NCI-H1105 (cell line): ENCODE measurements at places on chromosomes 3 and 15.
A peak's percentile ranks its signal among the peaks of the same experiment; 100 is the strongest.

- no peak for DNase-seq
Observed at GRCh38 chr3:39154280-39155021, 1.1 kb upstream of the CSRNP1 start.

- DNase-seq = no peak
Observed at GRCh38 chr3:69051756-69052471, at the start of gene TMF1. TSS of gene TMF1 (minus strand) at chr3:69052333. CDS start at chr3:69052086, 247 bp downstream.

DNA sequence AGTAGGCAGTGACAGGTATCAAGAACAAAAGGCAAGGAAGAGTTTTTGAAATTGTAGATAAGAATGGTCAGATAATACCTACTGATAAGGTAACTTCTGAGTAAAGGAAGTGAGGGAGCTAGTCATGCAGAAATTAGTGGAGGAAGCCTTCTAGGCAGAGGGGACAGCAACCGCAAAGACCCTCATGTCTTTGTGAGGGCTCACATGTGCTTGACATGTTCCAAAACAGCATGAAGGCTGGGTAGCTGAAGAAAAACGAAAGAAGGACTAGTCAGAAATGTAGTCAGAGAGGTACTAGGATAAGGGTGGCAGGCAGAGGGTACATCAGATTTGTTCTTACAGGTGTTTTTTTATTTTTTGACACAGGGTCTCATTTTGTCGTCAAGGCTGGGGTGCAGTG is 5.3 kb downstream of the SIN3A start:
- no peak for DNase-seq

- no peak for DNase-seq
Observed at GRCh38 chr3:30770387-30770786, 124.1 kb downstream of the GADL1 start.

DNA sequence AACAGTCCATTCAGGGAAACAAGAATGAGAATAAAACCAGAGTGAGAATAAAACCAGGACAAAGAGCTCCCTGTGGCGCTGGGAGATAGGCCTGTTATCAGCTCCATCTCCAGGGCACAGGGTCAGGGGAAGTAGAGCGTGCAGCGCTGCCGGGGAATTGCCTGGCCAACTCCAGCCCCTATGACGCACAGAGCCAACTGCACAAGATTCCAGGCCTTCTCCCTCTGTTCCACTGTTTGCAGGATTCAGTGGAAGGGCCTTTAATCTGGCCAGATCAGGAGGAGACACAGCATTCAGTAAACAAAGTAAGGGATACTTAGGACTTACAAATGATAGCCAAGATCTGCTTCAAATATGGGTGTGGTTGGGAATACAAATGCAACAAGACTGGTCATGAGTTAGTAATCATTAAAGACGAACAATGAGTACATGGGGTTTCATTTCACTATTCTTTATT is 49.4 kb downstream of the ITGB5 start:
- no peak for DNase-seq

DNA sequence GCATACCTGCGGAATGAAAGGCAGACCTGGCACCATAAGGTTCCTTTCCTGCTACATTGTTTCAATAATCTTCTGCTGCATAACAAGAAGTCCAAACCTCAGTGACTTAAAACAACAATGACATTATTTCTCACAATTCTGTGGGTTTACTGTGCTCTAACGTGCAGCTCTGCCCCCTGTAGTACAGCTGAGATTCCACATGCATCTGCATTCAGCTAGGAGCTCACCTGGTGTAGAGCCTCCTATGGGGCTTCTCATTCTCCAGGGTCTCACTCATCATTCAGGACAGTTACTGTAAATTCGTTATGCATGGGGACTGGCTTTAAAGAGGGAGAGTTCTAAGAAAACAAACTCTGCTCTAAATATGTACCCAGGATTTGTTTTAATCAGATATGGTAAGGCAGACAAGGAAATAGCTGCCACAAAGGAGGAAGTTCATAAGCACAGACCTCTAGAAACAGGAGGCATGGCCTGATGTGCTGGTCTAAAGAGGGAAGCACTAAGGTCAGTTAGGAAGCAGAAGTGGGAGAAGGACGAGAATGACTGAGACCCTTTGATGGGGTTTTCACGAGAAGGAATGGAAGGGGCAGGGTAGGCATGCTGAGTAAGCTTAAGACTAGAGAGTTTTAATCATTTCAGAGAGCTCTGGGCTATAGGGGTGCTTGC is 347.0 kb downstream of the NEK10 start:
- no peak for DNase-seq

DNA sequence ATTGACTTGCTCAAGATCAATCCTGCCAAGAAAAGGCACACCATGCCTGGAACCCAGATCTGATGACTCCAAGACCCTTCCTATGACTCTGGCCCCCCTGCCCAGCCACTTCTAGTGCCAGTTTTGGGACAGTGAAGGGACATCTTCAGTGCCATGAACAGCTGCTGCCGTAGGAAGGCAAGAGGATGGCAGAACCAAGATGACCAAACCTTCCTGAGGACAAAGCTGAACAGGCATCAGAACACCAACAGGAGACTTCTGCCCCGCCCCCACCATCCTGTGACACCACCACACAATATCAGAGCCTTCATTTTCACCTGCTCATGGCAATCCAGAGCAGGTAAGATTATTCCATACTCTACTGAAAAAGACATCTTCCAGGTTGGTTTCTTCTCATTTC is 33.0 kb downstream of the ZNF445 start:
- no peak for DNase-seq

- DNase-seq = peak; percentile 88
Observed at GRCh38 chr15:57527382-57528091, 64.2 kb upstream of the MYZAP start.

DNA sequence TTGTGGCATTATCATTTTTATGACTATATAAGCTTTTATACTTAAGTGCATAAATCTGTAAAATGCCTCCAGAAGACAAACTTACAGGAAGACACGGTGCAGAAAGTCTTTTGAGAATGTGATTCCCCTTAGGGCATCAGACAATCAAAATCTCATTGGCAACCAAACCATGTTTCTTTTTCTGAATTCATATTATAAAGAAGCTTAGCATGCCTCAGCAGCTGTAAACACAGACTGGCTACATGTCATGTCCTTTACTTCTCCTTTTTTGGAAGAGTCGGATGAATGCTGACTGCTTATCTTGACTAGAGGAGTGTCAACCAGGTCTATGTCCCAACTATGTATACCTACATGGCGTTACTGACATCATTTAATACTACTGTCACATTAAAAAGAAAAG is 150.1 kb downstream of the PLD1 start:
- DNase-seq = no peak

DNA sequence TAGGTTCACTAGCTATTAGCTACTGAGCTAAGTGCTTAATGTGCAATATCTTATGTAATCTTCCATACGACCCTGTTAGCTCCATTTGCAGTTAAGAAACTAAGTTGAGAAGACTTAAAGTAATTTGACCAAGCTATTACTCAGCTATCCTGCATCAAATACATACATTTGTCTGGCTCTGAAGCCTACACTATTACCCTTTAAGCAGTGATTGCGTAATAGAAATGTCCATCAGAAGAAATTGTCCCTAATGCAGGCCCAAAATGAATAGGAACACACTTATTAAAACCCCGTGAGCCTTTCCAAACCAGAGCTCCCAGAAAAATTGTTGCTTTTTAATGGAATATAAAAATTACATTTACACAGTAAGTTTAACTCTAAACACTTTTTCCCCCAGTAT is 5.3 kb upstream of the MYO1E start:
- no peak for DNase-seq

DNA sequence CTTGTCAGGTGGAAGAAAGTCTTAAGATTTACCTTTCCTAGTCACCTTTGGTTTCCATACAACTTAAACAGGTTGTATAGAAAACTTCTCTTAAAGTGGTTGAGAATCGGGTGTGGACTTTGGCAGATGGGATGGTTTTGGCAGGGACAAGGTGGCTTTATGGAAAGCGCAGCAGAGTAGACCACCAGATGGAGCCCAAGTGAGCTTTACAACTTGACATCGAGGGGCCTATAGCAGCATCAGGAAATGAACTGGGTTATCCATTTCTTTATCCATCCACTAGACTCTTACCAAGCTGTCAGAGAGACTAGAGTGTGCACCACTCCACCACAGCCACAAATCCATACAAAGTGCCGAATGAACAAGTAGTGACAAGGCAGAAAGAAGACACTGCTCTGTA is 85.3 kb upstream of the MBNL1 start:
- peak; percentile 53 for DNase-seq

DNA sequence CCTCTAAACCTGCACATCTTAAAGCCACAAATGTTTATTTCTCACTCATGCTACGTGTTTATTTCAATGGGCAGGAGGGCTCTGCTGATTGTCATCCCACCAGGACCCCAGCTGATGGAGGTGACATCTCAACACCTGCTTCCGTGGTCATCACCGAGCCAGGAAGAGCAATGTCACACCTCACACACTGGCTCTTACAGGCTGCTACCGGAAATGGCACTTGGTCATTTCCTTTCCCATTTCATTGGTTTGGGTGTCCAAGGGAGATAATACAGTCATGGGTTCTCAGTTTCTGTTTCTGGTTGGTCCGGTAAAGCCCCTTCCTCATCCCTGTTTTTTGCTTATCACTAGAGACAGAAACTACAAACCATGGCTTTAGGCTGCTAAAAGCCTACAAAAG is 41.9 kb downstream of the ABHD2 start:
- no peak for DNase-seq

- no peak for DNase-seq
Observed at GRCh38 chr3:67808906-67809305, 154.5 kb upstream of the SUCLG2 start.

DNA sequence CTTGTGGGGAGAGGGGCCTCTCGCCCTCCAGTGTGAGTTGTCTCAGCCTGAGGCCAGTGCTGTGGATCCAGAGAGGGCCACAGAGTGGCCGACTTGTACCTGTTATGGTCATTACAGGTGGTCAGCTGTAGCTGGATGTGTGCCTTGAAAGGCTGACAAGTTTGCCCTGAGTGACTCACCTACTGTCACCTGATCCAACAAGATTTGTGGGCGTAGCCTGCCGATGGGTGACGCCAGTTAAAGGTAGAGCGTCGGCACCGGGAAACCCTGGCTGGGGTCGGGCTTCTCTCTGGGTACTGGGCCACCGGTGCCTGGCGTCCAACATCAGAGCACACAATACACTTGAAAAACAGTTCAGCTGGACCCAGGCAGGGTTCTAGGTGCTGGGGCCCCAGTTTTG is 2.8 kb upstream of the ISG20 start:
- DNase-seq = no peak

DNA sequence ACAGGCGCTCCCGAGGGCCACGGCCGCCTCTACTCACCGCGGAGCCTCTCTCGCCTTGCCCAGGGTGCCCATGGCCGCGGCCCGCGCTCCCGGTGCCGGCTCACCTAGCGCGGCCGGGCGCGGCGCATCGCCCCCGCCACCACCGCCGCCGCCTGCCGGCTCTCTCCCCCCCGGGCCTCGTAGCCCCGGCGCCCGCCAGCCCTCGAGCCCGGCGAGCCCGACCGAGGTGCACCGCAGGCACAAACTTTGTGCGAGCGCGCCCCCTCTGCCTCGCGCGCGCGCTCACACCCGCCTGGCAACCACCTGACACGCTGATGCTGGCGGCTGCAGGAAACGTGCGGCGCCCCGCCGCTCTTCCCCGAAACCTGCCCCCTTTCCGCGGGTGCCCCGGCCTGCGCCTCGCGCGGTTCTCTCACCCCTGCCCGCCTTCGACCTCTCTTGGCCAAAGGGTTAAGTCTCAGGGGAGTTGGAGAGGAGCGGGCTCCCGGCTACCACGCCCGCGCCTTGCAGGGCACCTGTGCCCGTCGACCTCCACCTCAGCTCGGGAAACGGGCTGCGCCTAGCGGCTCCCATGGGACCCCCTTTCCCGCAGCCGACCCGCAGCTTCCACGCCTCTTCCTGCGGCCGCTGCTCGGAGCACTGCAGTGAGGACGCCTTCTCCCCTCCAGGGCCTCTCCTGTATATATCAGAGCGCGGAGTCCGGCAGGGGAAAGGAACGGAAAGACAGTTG is at the start of gene RASGRP1:
TSS of gene RASGRP1 (minus strand) at position 258 of the 730 bp plus-strand sequence. CDS start at position 72, 186 bp downstream.
- DNase-seq = peak; percentile 5

DNA sequence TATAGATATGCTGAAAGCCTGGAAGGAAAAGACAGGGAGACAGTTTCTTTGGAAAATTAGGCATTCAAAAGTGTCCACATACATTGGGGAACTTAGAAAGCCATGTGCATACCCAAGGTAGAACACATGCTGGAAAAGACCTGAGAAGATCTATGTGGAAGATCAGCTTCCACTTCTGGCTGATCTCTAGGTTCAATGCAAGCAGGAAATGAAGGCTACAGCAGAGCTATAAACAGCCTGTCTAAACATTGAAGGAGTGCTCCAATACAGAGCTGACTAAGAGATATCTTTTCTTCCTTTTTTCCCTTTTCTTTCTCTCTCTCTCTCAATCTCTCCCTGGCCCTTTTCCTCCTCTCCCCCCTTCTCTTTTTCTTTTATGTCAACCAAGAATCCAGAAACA is 73.6 kb upstream of the TCF12 start:
- no peak for DNase-seq

GRCh38 chr15:92647467-92648163 is 8.0 kb downstream of the FAM174B start:
- DNase-seq = no peak

- no peak for DNase-seq
Observed at GRCh38 chr15:67350042-67350441, 95.5 kb downstream of the IQCH start.

- no peak for DNase-seq
Observed at GRCh38 chr15:92346063-92346462, 47.6 kb upstream of the ST8SIA2 start.

DNA sequence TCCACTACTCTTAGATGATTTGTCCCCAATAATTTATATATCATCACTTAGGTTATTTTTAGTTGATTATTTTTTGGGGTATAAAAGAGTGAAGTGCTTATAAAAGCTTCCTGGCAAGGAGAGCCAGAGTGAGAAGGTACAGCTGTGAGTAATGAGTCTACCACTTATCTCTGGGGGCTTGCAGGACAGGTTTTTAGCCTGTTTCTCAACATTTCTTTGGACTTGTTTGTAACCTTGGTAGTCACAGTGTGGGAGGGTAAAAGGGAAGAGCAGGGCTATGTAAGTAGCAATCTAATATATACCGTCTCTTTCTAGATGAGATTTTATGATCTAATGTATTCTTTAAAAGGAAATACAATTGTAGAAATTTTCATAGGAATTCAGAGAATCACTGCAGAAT is 321.3 kb upstream of the GOLIM4 start:
- DNase-seq = no peak

GRCh38 chr3:13373975-13374586 is 46.0 kb downstream of the NUP210 start:
- no peak for DNase-seq
